ENCODE measurements at places on chromosomes 3 and 15.

- no peak for DNase-seq
These were observed 21.1 kb upstream of the GBE1 start for GRCh38 chr3:81782585-81782984.

- DNase-seq, result no peak
These were observed 41.8 kb downstream of the FILIP1L start for GRCh38 chr3:100072326-100073048.

DNA sequence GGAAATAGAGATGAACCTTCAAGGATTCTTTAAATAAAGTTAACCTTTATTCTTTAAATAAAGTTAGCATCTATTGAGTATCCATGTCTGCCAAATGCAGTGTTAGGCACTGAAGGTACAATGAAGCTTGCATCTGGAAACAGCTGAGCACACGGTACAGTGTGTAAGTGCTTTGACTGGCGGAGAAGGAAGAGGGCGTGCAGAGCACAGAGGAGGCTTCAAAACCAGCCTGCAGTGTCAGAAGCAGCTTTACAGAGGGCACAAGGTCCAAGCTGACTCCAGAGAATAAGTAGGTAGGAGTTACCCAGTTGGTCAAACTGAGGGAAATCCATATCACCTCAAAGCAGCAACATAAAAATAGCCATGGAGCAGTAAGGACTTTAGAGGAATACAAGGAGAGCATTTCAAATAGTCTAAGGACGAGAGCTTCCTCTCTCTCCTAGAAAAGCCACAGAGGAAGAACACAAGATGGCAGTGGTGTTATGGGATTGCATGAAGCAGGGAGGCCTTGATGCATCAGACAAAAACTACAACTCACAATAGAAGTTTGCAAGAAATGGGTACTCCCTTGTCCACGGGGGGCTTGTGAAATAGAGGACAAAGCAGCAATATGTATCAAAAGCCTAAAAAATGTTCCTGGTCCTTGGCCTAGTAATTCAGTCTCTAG lies 60.3 kb upstream of the PPP2R3A start:
- DNase-seq, result no peak

DNA sequence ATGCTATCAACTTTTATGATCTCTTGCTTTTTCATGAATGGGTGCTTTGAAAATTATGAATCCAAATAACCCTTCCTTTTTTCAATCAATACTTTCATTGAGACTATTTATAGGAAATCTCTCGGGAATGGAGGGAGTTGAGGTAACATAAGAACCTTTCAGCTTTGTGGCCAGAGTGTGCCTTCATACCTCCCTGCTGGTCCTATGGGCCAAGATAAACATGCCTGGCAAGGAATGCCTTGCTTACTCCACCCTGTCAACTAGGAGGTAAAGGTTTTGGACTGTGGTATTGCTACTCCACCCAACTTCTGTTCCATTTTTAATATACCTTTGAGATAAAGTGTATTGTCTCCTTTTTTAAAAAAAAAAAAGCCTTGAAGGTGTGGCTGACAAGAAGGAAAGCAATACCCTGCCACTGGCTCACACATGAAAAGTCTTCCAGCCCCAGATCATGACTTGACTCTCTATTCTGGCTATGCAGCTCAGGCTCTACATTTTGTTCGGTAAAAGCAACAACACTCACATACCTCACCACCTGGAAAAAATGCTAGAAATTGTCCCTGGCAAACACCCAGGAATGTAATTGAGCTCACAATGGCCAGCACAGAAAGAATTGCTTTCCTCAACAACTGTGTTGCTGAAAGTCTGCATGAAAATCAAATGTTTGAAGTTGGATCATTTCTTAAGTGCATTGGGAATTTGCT lies 35.8 kb downstream of the COL8A1 start:
- DNase-seq, result no peak

GRCh38 chr15:88301311-88301710 lies 44.8 kb upstream of the NTRK3 start:
- no peak for DNase-seq

DNA sequence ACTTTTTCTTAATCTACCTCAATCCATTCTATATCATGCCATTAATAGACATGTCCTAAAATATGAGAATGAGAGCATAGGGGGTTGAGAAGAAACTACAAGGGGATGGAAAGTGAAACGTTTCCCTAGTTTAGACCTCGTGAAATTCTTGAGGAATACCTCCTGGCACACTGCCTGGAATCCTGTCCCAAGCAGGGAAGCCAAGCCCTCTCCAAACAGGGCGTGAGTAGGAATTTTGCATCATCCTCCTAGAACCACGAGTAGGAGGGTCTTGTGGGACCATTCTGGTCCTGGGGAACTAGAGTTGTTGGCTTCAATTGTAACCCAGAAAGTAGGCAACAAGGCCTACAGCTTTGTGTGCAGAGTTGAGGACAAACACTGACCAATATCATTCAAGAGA lies 19.6 kb upstream of the C3orf80 start:
- no peak for DNase-seq

DNA sequence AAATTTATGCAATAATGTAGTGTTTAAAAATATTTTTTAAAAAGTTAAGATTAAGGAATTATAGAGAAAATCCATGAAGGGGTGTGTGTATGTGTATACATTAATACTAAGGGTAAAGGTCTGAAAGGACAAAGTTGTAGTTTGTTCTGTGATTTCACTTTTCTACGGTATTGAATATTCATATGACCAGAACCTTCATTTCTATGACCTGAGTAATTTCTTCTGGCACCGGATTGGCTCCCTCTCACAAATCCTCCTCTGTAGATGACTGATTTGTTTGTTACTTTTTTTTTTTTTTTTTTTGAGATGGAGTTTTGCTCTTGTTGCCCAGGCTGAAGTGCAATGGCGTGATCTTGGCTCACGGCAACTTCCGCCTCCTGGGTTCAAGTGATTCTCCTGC lies 20.9 kb downstream of the GMPS start:
- DNase-seq, result no peak
